ENCODE measurements at places on chromosomes 7 and 10.
A peak's percentile ranks its signal among the peaks of the same experiment; 100 is the strongest.

DNA sequence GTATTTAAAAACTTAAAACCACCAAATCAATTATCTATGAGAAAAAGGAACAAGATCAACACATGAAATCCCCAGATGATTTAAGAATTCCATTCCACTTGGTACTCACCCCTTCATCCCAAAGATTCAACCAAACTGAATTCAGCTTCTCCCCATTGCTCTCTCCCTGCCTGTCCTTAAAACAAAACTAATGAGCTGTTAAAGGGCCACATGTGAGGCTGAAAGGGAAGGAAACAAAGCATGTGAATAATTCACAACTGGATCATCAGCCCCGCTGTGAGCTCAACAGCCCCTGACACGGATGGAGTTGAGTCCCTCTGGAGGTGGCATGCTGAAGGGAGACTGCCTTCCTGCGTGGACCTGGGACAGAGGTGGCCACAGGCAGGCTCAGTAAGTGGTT is 32.9 kb downstream of the VOPP1 start:
- no peak for DNase-seq

- DNase-seq, result peak; percentile 61
Observed at GRCh38 chr7:17939211-17939605, 1.1 kb downstream of the SNX13 start.

DNA sequence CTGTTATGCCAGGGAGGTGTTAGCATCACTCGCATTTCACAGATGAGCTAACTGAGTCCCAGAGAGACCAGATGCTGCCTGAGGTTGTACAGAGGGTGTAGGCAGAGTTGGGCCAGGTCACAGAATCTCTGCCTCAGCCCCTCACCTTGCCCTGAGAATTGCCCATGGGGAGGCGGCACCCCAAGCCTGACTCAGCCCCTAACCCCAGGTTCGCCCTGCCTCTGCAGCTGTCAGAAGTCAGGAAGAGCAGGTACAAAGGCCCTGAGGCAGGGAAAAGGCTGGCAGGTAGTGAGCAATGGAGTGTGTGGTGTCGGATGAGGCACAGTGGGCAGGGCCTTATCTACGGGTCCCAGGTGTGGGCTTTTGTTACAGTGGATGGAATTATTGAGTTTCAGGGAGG is 79.4 kb downstream of the MYL10 start:
- DNase-seq, result no peak

GRCh38 chr10:101073631-101074030 is 11.8 kb downstream of the KAZALD1 start:
- no peak for DNase-seq

GRCh38 chr10:16741540-16741939 is 75.7 kb downstream of the RSU1 start:
- DNase-seq, result no peak
